ENCODE measurements at places on chromosomes 7 and 10.

GRCh38 chr10:60377955-60378354 lies 11.7 kb downstream of the ANK3 start:
- no peak for DNase-seq

DNA sequence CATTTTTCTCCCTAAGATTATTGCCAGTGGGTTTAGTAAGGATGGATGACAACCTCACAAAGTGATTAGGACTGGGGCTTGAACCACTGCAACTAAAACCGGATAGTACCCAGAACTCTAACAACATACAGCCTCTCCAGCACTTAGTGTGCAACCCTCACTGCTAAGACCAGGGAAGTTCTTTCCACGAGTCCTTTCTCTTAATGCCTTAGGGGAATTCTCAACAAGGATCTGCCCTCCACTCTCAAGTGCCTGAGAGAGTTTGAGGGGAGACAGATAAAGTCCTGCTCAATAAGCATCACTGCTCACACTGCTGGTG lies 104.6 kb downstream of the NRP1 start:
- no peak for DNase-seq

GRCh38 chr7:77707504-77707992 lies 11.3 kb downstream of the RSBN1L start:
- DNase-seq = no peak

DNA sequence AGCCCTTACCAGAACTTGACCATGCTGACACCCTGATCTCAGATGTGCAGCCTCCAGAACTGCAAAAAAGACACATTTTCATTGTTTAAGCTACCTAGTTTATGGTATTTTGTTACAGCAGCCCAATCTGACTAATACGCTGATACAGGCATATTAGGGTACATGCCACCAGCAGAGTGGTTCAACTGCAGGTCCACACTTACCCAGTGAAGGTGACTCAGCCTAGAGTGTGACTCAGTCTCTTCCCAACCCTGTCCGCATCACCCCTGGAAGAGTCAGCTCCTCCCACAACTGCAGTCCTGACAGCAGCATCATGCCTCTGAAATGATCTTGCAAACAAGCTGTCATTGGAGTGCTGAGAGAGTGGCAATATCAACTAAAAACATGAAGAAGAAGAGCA lies 30.8 kb upstream of the GOT1 start:
- no peak for DNase-seq

DNA sequence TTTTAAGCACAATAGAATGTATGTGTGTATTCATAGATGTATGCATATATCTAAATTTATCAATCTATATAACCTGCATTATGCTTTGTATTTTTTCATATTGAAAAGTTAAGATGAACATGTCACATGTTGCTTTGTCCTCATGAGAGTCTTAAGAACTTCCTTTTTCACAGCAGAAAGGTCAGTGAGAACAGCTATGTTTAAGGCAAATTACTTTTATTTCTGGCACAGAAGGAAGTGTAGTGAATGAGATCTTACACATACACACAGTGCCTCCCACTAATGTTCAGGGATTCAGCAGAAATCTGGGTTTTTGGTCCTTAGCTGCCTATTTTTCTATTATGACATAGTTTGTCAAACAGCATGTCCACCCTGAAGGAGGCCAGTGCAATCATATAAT lies 134.8 kb downstream of the TMEM26 start:
- no peak for DNase-seq

- no peak for DNase-seq
These were observed 33.9 kb downstream of the MTPN start for GRCh38 chr7:135943134-135943879.

GRCh38 chr7:55073976-55074528 lies 55.2 kb downstream of the EGFR start:
- DNase-seq = no peak

- DNase-seq = no peak
These were observed 10.4 kb downstream of the ZNF365 start for GRCh38 chr10:62384447-62385081.

DNA sequence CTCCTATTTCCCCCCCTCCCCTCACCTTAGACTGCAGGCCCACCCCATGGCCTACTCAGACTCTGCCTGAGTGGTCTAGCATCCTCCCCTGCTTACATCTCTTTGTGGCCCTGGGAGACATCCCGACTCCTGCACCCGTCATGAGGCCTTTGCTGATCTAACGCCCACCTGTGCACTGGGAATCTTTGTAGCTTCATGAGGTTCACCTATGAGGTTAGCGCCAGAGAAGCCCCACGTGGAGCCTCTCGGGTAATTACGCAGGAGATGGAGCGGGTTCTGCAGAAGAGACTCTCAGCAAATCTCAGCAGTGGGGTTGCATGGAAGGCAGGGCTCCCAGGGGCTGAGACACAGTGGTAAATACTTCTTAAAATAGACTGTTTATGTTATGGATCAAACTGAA lies 43.5 kb upstream of the HSPA12A start:
- DNase-seq = no peak

DNA sequence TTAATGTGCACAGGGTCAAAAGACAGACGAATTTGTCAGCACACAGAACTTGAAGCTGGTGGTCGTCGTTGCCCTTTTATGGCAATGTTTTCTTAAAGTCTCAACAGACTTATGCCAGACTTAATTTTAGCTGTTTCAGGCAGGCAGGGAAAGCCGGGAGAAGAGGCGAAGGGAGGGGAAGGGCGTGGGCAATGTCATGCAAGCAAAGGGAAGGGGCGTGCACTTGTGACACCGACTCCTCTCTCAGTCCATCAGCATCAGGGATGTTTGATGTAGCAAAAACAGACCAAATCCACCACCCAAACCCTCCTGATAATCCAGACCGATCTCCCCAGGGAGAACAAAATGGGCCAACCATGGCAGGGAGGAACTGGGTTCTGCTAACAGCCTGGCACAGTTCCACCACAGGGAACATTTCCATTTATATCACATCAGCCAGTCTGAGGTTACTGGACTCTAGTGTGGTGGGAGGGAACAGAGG lies 118.1 kb upstream of the RHEB start:
- DNase-seq = no peak

DNA sequence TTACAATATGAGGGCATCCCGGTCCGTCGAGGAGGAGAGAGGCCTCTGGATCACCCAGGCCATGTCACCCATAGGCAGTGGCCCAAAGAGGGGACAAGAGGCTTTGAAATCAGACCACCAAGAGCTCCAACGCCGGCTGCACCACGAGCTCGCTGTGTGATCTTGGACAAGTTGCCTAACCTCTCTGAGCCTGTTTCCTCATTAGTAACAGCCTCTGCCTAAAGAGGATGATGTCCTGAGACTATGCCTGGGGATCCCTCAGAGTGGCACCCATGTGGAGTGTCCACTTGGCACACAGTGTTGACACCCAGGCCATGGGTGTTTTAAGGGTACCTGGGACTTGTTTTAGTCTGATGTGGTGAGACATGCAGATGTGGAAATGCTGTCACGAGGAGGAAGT lies 50.8 kb downstream of the MICALL2 start:
- no peak for DNase-seq

DNA sequence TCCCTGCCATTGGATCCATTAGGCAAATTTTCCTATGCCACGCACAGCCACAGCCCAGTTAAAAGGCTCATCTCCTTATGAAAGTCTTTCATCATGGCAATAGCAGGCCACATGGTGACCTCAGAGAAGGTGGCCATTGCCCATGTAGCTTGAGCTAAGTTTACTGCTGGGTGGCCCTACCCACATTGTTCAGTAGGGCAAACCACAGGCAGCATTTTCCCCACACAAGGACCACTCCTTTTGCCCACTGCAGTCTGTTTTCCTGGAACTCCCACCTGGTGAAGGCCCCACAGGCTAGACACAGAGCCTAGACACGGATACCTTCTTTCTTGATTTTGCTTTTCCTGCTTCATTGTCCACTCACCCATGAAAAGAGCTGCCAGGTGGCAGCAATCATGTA lies 101.5 kb upstream of the NPVF start:
- DNase-seq = no peak

- no peak for DNase-seq
These were observed 805 bp downstream of the RASGEF1A start for GRCh38 chr10:43265799-43266721.

- DNase-seq = no peak
These were observed 11.0 kb downstream of the PRR15 start for GRCh38 chr7:29574659-29575058.

GRCh38 chr7:140421521-140421920 lies 17.7 kb downstream of the RAB19 start:
- no peak for DNase-seq

DNA sequence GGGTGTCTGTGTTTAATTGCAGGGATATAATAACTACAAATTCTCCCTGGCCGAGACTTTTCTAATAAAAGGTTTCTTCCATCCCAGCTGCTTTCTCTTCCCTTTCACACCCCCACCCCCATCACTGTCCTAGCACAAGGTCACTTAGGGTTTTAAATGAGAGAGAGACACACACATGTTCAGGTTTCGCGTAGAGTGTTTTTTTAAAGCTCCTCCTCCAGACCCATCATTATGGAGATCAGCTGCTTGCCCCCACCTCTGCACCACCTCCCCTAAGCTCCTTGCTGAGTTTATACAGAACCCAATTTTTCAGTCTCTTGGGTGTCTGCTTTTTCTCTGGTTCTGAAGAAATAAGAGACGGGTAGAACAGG lies 18.6 kb downstream of the LRMDA start:
- DNase-seq = no peak

DNA sequence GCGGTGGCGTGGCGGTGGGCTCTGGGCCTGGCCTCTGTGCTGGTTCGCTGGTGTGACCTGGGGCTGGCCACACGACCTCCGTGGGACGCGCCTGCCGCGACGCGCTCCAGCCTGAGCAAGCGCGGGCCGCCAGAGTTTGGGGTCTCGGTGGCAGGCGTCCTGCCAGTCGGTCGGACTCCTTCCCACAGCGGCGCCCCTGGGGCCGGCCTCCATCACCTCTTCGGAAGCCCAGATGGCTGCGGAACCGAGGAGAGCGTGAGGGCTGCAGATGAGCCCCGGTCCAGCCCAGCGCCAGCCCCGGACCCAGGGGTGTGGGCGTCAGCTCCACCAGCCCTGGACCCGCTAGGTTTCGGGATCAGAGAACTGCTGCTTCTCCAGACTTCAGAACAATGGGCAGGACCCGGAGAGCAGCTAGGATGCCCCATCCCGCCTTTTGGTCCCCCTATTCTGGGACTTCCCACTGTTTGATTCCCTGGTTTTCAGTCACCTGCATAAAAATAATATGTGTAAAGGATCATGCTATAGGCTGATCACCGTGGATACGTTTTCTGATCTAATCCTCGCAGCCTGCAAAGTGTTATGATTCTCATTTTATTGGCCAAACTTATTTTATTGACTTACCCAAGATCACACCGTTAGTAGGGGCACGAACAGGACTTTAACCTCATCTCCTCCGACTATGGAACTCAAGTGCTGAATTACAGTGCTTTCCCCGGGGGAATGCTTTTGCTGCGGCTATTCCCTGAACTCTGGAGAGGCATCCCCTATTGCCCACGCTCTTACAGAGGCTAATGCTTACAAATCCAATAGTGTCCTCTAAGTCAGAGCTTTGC lies 2.8 kb downstream of the CYP26C1 start:
- no peak for DNase-seq

DNA sequence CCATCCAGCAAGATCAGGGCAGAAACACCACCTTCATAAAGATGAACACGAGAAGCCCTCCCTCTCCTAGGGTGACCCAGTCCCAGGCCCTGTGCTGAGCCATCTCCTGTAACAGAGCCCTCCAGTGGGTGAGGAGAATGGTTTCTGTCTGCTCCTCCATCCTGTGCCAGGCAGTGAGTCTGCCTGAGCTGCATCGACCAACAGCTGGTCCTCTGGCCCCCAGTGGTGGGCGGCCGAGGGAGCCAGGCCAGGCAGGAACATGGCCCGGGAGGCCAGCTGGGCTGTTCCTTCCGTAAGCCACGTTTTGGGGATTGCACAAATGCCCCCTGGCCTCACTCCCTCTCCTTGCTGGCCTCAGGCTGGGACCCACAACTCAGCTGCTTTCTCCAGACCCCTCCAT lies 73.5 kb downstream of the GRB10 start:
- DNase-seq = no peak

- peak; percentile 66 for DNase-seq
These were observed 64.5 kb upstream of the SYPL1 start for GRCh38 chr7:106176414-106177299.

DNA sequence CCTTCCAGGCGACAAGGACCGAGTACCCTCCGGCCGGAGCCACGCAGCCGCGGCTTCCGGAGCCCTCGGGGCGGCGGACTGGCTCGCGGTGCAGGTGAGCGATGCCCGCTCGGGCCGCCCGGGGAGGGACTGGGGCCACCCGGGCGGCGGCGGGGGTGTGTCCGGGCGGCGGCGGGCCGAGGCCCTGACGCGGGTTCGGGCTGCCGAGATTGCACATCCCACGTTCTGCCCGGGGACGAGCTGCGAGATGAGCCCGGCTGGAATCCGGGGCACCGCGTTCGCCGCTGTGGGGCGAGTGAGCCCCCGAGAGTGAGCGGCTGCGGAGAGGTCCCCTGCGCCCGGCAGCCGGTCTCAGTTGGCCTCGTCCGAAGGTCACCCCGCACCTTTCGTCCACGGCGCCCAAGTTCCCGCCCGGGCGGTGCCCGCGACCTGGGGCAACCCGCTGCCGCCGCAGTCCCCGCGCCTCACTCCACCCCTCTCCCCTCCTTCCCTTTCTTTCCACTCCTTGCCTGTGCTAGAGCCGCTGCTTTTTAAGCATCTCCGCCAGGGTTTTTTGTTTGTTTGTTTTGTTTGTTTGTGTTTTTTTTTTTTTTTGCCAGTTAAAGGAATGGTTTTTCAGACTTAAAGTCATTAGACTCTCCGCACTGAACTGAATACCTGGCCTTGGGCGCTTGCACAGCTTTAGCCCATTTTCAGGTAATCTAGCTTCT lies 515 bp downstream of the RALA start:
- peak; percentile 27 for DNase-seq

- DNase-seq = no peak
These were observed 99.7 kb downstream of the CCSER2 start for GRCh38 chr10:84427903-84428650.

GRCh38 chr7:4645246-4645645 lies 36.8 kb upstream of the FOXK1 start:
- DNase-seq = no peak

GRCh38 chr7:19491821-19492452 lies 216.9 kb downstream of the POLR1F start:
- DNase-seq = no peak

DNA sequence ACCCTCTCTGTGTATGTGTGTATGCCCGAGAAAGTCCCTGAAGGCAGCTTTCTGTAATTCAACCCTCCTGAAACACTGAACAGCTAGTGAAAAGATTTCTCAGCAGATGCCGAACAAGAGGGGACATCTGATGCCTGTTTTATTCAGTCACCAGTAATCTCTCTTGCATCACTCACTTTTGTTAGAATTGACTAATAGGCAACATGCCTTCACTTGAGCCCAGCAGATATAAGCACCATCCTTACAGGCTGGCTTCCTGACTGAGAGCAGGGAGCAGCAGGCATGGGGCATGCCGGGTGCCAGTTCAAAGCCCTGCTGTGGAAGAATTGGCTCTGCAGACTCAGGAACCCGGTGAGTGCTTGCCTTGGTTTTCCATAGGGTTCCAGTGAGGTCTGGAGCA lies at the start of gene ABCA13:
ABCA13 (plus strand) TSS at position 257 of the 400 bp plus-strand sequence; CDS start at position 283, 26 bp downstream.
- no peak for DNase-seq

Measured in CD14-positive monocyte (primary cell).